ENCODE measurements at places on chromosomes 5 and 9.

DNA sequence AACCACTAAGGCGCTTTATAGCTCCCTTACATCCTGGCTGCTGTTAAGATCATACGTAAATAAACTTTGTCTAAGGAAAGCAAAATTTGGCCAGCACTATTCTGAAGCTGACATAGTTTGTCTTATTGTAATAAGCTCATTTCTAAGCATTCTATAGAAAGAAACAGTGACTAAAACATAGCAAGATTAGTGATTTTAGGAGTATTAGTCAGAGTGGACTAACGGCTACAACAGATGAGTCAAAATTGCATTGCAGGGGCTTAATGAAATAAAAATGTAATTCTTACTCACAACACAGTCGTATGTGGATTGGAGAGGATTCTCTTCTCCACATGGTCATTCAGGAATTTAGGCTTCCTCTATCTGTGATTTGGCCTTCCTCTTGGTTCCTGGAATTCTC is 347.6 kb downstream of the GADD45G start:
- DNase-seq = no peak

DNA sequence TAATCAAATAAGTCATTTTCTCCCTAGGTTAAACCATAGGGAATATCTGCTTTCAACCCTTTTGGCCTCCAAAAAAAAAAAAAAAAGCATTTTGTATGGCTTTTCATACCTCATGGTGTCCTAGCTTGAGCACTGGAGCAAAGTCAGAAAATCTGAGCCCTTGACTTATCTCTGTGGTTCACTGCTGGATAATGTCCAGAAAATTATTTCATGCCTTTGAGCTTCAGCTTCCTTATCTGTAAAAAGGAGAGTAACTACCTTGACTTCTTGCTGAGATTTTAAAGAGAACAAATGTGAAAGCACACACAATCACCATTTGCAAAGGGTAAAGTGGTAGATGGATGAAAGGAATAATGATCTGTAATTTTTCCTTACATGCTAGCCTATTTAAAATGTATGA is 165.9 kb downstream of the ALDH1A1 start:
- no peak for DNase-seq

GRCh38 chr9:89366711-89367110 is 48.4 kb downstream of the SECISBP2 start:
- DNase-seq = no peak

- no peak for DNase-seq
Observed at GRCh38 chr5:30447431-30447830, 746.1 kb upstream of the CDH6 start.

Data from fibroblast of gingiva (primary cell).